ENCODE measurements at places on chromosomes 11 and 22. TPM values are rescaled to one million over a fixed set of nuclear protein-coding genes. Genes with fewer than 3 reads are reported as not detected.

- DNase-seq, result no peak
Measured at GRCh38 chr11:55172734-55173415, 89.1 kb upstream of the TRIM48 start.

DNA sequence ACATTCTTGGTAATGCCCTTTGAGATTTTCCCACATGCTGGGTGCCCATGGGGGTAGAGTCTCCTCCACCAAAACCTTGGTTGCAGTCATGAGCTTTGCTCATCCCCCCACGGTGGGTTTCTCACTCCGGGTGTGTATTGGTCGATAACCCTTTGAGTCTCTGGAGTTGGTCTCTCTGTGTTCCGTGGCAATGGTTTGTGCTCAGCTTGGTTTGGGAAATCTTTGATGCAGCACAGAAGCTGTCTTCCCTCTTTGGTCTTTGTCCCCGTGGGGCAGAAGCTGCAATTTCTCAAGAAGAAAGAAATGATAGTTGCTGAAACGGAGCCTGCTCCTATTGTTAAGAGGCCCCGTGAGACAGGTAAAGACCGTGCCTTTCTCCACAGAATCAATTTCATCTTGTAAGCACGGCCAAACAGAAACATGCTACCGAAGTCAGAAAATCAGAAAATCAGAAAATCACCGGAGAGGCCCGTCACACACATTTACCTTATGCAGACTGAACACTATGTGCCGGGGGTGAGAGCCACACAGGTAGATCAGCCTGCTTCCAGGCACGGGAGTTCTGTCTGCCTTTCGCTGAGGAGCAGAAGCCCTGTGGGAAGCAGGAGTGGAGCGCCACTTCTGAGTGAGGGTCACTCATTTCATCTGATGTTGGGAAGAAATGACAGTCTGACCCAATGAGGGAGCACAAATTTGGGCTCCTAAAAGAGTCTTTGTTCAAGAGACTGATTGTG, 186.1 kb downstream of the TBC1D22A start:
- DNase-seq, result no peak

- peak; percentile 11 for DNase-seq
Measured at GRCh38 chr11:72856551-72857345, 42.5 kb downstream of the ATG16L2 start.

- DNase-seq, result no peak
Measured at GRCh38 chr22:39723899-39724351, 153.4 kb downstream of the CACNA1I start.

DNA sequence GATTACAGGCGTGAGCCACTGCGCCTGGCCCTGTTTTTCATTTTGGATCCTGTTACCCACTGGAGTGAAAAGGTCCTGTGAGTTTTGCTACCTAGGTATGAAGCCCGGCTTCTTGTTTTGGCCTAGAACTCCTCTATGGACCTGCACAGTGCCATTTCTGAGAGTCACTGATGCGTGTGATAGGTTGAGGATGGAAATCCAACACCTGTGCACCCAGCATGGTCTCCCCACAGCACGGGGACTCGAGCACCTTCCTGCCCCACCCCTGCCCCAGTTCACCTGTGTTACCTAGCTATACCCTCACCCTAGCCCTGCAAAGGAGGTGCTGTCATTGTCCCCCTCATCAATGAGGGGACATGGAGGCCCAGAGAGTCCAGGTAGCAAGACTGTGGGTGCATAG, 5.1 kb downstream of the FBLN1 start:
- no peak for DNase-seq

DNA sequence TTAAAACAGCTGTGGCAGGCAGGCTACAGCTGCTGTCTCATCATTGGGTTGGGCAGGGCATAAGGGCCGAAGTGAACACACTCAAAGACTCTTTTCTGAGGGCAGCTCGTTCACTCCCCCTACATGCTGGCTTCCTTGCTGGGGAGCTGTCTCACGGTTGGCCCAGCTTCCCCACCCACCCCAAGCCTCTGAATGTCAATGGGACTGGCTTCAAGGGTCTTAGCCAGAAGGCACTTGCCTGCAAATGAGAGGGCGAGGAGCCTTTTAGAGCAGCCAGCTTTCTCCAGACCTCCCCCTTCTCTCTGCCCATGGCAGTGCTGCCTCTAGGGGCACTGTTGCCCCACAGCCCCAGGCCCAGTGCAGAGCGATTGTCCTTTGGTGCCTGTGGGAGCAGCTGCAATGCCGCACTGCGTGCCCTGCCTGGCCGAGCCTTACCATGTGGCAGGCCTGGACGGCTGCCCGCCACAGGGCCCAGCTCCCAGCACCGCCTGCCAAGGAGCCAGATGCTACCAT, 94.7 kb upstream of the RASSF10 start:
- DNase-seq, result peak; percentile 35

DNA sequence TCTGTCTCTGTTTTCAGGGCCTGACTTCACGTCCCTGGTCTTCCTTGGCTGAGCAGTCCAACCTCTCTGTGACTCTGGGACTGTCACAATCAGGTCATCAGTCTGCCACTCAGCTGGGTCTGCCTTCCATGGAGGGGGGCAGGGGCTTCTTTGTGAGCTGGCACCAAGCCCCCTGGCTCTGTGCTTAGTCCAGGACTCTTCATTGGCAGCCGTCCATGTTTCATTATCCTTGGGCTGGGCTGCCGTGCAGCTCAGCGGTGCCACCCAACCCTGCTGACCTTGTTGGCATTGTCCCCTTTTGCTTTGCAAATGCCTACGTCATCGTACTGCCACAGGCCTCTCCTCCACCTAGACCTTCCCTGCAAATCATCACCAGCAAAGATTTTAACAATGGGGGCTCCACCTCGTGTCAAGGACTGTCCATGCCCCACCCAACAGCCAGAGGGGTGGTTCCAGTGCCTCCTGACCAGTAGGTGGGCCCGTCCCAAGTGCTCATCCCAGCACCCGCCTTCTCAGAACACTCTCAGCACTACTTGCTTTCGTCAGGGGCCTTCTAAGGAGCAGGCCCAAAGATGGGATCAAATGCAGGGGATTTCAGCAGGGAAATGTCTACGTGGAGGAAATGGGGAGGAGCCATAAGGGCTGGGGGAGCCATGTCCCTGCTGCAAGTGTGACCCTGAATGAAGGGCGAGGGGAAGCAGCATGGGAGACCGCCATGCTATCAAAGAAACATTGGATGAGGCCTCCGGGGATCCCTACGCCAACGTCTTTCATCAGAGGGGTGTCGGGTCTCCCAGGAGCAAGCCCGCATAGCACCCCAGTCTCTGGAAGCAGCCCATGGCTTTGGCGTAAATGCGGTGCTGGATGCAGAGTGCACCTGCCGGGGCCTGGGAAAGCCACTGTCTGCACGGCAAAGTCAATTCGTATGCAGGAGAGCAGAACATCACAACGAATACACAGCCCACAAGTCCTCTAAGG, 18.2 kb downstream of the KRTAP5-6 start:
- no peak for DNase-seq

GRCh38 chr22:26446808-26447515, 17.9 kb downstream of the ASPHD2 start:
- no peak for DNase-seq

DNA sequence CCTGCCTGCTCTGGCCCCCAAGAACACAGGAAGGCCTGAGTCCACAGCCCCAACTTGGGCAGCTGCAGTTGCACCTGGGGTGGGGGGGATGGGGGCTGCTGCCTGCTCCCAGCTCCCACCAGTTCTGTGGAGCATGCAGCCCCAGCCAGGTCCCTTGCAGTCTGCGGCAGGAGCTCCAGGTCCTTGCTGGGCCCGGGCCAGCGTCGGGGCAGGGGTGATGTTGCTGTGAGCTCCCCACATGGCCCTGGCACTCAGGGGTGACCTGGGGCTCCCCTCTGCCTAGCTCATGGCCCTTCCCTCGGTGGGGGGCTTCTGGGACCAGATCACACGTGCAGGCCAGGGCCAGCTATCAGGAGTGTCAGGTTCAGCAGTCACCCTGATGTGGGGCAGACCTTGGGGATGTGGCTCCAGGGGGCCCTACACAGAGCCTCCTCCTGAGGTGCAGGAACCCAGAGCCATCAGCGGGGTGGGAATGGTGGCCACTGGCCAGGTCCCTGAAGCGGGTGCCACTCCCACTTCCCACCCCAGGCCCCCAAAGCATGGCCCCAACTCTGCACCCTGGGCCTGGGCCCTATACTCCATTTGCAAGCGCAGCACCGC, 10.4 kb upstream of the MED17 start:
- no peak for DNase-seq

DNA sequence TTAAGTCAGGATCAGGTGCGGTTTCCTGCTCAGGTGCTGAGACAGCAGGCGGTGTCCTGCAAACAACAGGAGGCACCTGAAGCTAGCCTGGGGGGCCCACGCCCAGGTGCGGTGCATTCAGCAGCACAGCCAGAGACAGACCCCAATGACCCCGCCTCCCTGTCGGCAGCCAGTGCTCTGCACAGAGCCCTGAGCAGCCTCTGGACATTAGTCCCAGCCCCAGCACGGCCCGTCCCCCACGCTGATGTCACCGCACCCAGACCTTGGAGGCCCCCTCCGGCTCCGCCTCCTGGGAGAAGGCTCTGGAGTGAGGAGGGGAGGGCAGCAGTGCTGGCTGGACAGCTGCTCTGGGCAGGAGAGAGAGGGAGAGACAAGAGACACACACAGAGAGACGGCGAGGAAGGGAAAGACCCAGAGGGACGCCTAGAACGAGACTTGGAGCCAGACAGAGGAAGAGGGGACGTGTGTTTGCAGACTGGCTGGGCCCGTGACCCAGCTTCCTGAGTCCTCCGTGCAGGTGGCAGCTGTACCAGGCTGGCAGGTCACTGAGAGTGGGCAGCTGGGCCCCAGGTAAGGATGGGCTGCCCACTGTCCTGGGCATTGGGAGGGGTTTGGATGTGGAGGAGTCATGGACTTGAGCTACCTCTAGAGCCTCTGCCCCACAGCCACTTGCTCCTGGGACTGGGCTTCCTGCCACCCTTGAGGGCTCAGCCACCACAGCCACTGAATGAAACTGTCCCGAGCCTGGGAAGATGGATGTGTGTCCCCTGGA, at the start of gene MYO7A:
Gene MYO7A, plus strand, starts transcription at position 327 of the 772 bp plus-strand sequence. CDS start 2,389 bp downstream, outside the sequence.
- peak; percentile 19 for DNase-seq

- DNase-seq, result no peak
Measured at GRCh38 chr11:120054753-120055045, 83.2 kb downstream of the TRIM29 start.

DNA sequence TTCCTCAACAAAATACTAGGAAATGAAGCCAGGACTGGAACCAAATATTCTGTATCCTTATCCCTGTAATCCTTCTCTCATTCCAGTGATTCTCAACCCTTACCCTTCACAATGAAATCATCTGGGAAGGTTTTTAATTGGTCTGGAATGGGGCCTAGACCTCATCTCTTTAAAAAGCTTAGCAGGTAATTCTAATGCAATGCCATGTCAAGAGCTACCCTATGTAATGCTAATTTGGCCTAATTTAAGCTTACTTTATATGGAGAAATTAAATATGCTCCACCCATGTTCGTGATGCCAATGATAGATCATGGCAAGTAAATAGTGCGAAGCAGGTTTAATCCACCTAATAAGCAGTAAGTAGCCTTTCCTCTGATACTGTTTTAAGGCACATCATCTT, 101.7 kb downstream of the SGSM3 start:
- no peak for DNase-seq

RFPL2 gene
- total RNA-seq, result not detected

OR8D1 gene
- total RNA-seq, result not detected

DGCR8 gene
- 19.1 TPM for total RNA-seq

RAB39A gene
- total RNA-seq, result not detected

TNNI2 gene
- total RNA-seq, result not detected

PDGFD gene
- 0.26 TPM for total RNA-seq

CHRM4 gene
- not detected for total RNA-seq

FXYD2 gene
- total RNA-seq, result not detected

TENM4 gene
- total RNA-seq, result 45.5 TPM
